D721Med (cell line): ENCODE measurements at places on chromosomes 5 and 9.

GRCh38 chr9:120983259-120983837 lies 56.8 kb upstream of the TRAF1 start:
- no peak for DNase-seq

DNA sequence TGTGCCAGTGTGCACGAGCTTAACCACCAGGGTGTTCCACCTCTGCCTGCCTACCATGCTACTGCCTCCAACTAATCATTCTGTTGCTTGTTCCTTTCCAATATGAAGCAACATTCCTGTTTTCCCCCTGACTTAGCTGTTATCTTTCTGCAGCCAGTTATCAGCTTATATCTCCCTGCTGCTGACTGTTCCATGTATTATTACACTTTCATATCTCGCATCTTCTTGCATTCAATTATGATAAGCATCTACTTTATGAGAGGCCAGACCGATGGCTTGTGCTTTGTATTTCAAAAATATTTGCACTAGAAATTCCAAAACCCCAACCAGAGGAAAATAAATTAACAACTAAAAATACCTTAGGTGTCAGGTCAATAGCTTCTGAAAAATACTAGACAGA lies 394.0 kb upstream of the BRINP1 start:
- DNase-seq = no peak

DNA sequence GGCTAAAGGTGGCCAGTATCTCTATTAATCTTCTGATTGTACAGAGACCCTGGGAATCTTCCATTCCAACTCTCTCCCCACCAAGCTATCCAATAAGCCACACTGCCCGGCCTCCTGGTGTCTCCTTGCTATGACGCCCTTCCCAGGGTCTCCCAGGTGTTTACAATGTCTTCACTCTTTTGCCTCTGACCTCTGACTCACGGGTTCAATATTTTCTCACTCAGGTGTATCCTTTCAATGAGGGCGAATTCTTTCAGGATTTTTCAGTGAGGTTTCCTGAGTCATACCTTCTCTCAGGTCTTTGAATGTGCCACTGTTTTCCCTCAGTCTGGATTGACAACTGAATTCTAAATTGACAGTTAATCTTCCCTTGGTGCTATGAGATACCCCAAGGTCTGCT lies 53.7 kb upstream of the IRX4 start:
- DNase-seq = no peak

- DNase-seq = no peak
Measured at GRCh38 chr9:81028504-81028903, 660.8 kb downstream of the TLE1 start.

GRCh38 chr9:127728808-127729207 lies 6.3 kb downstream of the TOR2A start:
- DNase-seq = no peak

DNA sequence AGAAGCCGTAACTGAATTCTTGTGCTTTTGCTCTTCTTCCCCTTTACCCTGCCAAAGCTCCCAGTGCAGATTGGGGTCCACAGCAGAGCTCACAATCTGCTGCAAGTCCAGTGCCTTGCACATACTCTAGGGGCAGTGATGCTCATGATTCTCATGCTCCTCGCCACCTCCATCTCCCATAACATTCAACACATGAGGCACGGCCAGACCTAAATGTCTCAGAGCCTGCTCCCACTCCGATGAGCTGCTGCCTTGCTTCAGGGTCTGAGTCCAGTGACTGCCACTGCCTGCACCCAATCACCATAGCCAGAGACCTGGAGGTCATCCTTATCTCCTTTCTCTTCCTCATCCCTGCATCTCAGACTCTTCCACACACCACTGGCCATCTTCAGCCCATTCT lies 10.5 kb downstream of the CSF1R start:
- DNase-seq = no peak
